Neuronal stem cell (in vitro differentiated cells): ENCODE measurements at places on chromosomes 6 and 20.

- no peak for DNase-seq
Observed at GRCh38 chr6:113625850-113626249, 231.3 kb upstream of the MARCKS start.

- DNase-seq: no peak
Observed at GRCh38 chr6:151021896-151022295, 156.4 kb downstream of the MTHFD1L start.

DNA sequence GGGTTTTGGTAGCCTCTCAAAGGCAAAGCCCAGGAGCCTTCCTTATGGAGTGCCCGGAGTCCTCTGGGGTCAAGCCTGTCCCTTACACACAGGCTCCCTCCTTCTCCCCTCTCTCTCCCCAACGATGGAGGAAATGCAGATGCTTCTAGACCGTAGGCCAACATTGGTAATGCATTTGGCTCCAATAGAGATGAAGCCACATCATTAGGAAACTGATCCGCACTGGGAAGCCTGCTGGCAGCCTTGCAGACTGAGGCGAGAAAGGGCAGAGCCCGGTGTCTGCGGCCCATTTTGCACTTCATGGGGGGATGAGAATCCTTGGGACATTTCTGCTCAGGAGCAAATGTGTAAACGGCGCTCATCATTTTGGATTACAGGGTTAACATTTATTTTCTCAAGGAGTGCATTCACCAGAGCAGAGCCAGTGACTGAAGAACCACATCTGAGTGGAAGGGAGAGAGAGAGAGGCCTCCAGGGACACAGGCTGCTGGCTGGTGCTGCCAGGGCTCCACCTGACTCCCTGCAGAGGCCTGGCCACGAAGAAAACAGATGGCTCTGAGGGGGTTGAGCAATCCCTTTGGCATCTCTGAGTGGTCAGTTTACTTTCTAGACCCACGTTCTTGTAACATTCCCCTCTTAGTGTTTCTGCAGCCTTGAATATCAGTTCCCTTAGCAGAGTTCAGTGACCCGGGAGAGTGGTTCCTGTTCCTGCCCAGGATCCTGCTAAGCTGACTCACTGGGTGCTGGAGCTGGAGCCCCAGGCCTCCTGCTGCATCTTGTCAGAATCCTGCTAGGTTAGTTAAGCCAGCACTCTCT is 4.4 kb upstream of the CST3 start:
- DNase-seq: no peak

GRCh38 chr6:16684896-16685554 is 76.2 kb downstream of the ATXN1 start:
- no peak for DNase-seq

GRCh38 chr6:37005061-37005810 is at the start of gene FGD2:
TSS of gene FGD2 (plus strand) at chr6:37005655. CDS start at chr6:37005818, 163 bp downstream.
- no peak for DNase-seq
